RWPE1 (cell line): ENCODE measurements at places on chromosomes 4 and X.
A peak's percentile ranks its signal among the peaks of the same experiment; 100 is the strongest.

- no peak for DNase-seq
These were observed 88.4 kb upstream of the GUCY1A1 start for GRCh38 chr4:155578219-155578618.

- DNase-seq: no peak
These were observed 59.6 kb upstream of the CASK start for GRCh38 chrX:41982953-41983352.

- DNase-seq: no peak
These were observed 25.4 kb upstream of the IL2 start for GRCh38 chr4:122481766-122482405.

- DNase-seq: no peak
These were observed 210.9 kb upstream of the ATOH1 start for GRCh38 chr4:93617606-93618005.

DNA sequence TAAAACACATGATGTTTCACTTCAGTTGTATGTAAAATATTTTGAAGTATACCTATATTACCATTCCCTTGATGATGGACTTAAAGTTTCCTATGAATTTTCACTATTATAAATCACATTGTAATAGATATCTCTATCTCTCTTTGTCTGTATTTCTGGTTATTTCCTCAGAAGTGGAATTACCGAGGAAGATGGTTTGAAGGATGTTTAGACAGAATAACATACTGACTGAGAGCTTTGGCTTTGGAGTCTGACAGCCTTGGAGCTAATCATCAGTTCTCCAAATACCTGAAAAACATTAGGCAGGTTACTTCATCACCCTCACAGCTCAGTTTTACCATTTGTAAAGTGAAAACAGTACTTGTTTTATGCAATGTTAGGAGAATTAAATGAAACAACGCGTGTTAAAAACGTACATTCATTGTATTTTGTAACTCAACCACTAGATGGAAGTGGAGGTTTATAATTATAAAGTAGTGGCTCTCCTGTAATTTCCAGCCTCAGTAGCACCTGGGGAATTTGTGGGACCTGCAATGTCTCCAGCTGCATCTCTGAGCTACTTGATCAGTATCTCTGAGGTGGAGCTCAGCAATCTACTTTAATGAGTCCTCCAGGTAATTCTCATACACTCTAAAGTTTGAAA is 14.3 kb downstream of the JCHAIN start:
- peak; percentile 38 for DNase-seq

GRCh38 chr4:168605411-168605810 is 108.6 kb downstream of the PALLD start:
- DNase-seq: no peak

DNA sequence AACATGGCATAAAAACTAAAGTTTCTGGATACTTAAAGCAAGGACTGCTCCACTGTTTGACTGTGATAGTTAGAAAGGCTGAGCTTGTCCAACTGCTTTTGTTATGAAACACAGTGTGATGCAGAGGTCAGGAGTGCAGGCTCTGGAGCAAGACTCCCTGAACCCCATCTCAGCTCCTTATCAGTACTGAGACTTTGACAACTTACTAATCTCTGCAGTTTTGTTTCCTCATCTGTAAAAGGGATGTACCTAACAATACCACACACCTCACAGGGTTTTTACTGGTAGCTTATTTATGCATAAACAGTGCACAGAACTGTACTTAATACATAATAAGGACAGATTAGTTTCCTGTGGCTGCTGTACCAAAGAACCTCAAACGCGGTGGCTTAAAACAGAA is 804.3 kb downstream of the FSTL5 start:
- DNase-seq: no peak

- no peak for DNase-seq
These were observed 121.0 kb downstream of the SORCS2 start for GRCh38 chr4:7313347-7313811.
